Activated gamma-delta T cell treated with Interleukin-2 at 50 U/mL for 16 hours (primary cell): ENCODE measurements at places on chromosomes 3 and 15.

GRCh38 chr3:15500107-15500724 lies 21.3 kb downstream of the COLQ start:
- DNase-seq = no peak

- no peak for DNase-seq
Observed at GRCh38 chr15:69871511-69872134, 226.1 kb downstream of the TLE3 start.

- DNase-seq = no peak
Observed at GRCh38 chr3:141313093-141313683, 55.1 kb upstream of the ZBTB38 start.

DNA sequence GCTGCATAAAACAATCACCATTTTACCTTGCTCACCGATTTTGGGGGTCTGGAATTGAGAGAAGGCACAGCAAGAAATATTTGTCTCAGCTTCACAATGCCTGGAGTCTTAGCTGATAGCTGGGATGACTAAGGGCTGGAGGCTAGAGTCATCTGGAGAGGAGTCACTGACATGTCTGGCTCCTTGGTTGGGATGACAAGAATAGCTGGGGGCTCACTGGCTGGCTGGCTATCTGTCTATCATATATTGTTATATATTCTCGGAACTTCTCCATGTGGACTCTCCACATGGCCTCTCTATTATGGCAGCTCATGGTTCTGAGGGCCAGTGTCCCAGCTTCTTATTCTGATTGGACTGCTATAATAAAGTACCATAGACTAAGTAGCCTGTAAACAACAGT lies 20.0 kb upstream of the TRIM71 start:
- DNase-seq = no peak

DNA sequence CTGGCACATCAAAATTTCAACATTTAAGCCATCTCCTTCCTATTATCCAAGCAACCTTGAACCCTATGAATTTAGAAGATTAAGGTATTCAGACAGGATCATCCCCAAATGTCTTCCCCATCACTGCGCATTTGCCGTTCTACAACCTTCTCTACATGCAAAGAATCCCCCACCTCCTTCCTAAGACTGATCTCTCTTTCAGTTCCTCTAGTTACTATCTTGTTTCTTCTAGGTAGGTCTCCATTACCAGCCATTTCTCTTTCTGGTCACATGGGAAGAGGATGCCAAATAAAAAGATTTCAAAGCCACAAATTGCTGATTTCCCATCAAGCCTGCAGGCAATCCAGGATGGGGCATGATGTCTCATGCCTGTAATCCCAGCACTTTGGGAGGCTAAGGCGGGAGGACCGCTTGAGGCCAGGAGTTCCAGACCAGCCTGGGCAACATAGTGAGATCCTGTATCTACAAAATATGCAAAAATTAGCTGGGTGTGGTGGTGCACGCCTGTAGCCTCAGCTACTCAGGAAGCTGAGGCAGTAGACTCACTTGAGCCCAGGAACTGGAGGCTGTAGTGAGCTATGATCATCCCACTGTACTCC lies 29.7 kb upstream of the MTMR10 start:
- DNase-seq = no peak

GRCh38 chr3:42180901-42181300 lies 85.1 kb downstream of the CCK start:
- DNase-seq = no peak

GRCh38 chr3:7025581-7026300 lies 164.8 kb downstream of the GRM7 start:
- DNase-seq = no peak

DNA sequence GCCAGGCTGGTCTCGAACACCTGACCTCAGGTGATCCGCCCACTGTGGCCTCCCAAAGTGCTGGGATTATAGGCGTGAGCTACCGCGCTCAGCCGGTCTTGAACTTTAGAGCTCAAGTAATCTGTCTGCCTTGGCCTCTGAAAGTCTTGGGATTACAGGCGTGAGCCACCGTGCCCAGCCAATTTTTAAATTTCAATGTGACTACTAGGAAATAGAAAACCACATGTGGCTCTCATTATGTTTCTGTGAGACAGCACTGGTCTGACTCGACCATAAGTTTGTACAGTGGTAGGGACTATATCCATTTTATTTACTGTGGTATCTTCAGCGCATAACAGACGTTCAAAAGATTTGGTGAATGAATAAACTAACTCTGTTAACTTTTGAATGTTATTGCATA lies 9.1 kb downstream of the ZFAND6 start:
- no peak for DNase-seq

- DNase-seq = no peak
Observed at GRCh38 chr3:139202226-139202958, 141.4 kb upstream of the MRPS22 start.

GRCh38 chr3:116417151-116417550 lies 28.1 kb downstream of the LSAMP start:
- no peak for DNase-seq

- no peak for DNase-seq
Observed at GRCh38 chr3:183185696-183186095, 23.2 kb upstream of the LAMP3 start.

DNA sequence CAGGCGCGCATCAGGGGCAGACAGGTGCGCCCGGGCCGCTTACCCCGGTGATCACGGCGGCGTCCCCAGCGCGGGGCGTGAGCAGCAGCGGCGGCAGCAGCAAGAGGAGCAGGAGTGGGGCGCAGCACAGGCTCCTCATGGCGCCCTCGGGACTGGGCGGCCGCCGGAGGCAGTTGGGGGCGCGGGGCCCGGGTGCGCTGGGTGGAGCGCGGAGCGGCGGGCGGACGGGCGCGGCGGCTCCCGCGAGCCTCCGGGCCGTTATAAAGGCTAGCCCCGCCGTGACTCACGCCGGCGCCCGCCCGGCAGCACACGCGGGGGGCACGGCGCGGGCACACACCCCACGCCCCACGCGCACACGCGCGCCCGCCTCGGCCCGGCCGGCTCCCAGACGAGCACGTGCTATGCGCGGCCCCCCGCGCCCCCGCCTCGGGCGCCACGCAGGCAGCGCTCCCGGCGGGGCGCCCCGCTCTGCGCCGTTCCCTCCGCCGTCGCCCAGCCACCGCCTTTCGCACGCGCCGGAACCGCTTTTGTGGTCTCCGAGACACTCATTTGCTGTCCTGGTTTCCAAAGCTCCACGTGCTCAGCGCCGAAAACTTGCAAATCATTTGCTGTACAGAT lies at the start of gene PROK2:
Gene PROK2, minus strand, starts transcription at position 235 of the 618 bp plus-strand sequence. Its CDS starts 96 bp downstream, at position 139.
- peak; percentile 18 for DNase-seq

GRCh38 chr3:171753025-171753472 lies 57.2 kb downstream of the PLD1 start:
- no peak for DNase-seq
